ENCODE measurements at places on chromosomes 6 and 20.

DNA sequence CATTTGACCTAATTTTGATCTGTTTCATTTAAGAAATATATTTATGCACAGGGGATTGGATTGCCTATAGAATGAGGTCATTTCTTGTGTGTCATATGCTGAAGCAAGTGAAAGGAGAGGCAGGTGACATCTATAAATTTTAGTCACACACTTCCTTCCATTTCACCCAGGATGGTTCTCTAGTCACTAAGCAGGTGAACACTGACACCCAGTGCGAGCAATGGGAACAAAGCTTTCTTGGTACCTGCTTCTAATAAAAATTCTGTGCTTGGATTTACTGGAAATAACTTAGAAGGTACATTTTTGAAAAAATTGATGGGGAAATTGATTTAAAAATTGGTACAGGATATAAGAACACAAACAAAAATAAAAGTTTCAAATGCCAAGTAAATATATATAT, 66.9 kb upstream of the MC3R start:
- no peak for DNase-seq

- no peak for DNase-seq
Measured at GRCh38 chr6:34745277-34746103, 11.8 kb upstream of the SNRPC start.

DNA sequence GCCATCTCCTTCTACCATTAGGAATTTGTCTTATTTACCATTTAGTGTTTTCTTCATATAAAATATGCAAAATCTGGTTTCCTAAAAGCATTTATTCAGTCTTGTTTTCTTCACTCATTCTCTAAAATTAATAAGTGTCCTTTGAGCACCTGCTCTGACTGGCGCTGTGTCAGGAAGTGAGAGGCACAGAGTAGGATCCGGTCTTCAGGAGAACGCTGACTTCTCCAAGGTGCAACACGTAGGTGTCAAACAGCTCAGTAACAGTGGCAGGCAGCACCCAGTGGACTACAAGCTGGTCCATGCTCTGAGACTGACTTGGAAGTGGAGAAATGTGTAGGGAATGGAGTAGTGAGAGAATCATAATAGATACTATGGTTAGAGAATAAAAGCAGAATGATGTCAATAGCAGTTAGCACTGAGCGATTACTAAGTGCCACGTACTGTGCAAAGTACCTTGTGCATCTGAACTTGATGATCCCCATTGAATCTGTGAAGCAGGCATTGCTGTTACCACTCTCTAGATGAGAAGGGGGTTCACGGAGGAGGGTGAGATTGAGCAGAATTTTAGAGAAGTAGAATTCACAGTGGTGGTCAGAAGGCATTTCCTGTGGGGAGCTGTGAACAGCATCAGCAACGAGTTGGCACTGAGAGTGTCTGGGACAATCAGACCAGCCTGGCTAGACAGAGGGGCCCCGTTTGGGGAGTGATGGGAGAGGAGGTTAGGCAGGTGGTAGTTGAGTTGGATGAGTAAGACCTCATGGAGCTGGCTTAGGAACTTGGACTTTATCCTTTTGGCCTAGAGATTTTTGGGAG, 569.8 kb downstream of the QKI start:
- no peak for DNase-seq

- no peak for DNase-seq
Measured at GRCh38 chr6:93366506-93366905, 52.9 kb downstream of the EPHA7 start.

- DNase-seq = no peak
Measured at GRCh38 chr6:33314515-33314942, 651 bp upstream of the TAPBP start.

- DNase-seq = no peak
Measured at GRCh38 chr6:53737746-53738145, 57.1 kb upstream of the LRRC1 start.

- DNase-seq = no peak
Measured at GRCh38 chr6:4902363-4902762, 101.5 kb downstream of the RPP40 start.

DNA sequence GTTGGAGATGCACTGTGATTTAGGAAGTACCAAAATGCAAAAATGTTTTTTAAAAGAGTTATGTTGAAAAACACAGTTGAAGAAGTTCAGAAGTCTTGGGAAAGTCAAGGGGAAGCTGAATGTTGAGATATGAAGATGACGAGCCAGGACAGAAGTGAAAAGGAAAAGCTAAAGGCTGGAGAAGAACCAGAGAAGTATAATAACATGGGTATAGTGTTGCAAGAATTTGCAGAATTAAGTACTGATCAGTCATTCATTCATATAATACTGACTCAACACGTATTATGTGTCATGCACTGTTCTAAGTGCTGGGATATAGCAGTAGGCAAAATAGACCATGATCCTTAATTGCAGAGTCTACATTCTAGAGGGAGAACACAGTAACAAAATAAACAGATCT, 432.8 kb downstream of the CDC5L start:
- DNase-seq = no peak

GRCh38 chr6:69398729-69399128, 398.1 kb downstream of the LMBRD1 start:
- no peak for DNase-seq

- no peak for DNase-seq
Measured at GRCh38 chr6:148846778-148847761, 100.2 kb downstream of the UST start.

GRCh38 chr6:160461641-160462040, 113.5 kb downstream of the SLC22A3 start:
- no peak for DNase-seq

GRCh38 chr6:158038291-158039177, 56.9 kb downstream of the SYNJ2 start:
- no peak for DNase-seq

DNA sequence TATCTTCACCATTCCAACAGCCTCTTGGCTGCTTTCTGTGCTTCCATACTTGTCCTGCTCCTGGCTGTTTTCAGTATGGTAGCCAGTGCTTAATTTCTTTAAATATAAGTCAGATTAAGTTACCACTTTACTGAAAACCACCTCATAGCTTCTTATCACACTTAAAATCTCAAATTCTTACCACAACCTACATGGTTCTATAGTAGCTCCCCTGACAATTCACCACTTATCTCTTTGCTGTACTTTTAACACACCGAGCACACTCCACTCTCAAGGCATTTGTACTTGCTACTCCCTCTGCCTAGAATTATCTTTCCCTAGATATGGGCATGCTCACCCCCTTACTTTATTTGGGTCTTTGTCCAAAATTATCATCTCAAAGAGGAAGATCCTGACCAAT, 369.0 kb downstream of the TENT5A start:
- DNase-seq = no peak

DNA sequence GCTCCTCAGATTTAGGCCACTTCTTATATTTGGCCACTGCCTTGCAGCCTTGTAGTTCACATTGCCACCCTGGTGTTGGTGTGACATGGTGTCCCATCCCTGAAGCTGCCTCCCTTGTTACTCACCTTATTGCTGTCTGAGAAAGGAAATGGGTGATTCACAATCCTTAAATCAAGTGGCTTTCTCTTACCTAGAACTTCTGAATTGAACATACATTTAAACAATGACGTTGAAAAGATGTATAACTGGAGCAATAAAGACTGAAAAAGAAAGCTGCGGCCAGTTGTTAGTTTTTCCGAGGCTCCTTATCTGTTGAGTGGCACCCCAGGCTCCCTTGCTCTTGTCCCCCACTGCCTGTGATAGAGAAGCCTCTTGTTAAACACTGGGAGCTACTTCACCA, 28.8 kb upstream of the GNRH2 start:
- no peak for DNase-seq

DNA sequence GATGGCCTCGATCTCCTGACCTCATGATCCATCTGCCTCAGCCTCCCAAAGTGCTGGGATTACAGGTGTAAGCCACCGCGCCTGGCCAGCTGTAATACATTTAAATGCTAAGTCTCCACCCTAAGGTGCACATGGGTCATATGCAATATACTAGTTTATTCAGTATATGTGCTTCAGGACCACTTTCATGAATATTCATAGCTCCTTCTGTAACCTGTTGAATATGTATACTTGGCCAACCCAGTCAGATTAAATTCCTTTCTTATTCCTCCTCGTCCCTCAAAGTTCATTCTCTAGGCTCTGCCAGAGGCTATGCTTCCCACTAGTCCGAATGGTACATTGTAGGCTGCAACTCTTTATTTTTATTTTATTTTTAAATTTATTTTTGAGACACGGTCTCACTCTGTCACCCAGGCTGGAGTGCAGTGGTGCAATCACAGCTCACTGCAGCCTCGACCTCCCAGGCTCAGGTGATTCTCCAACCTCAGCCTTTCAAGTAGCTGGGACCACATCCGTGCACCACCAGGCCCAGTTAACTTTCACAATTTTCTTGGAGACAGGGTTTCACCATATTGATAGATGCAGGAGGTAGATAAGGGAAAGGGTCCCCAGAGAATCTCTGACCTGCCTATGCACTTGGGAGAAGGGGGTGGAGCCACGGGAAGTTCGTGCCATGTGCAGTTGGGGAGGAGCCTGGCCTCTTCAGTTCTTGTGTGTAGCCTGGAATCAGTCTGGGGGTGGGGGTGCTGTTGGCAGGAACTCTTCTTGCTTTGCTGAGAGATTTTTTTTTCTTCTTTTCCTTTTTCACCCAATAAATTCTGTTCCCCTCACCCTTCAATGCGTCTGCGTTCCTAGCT, 41.3 kb upstream of the DDR1 start:
- no peak for DNase-seq

GRCh38 chr20:60136645-60137401, 178.6 kb downstream of the CDH26 start:
- no peak for DNase-seq

DNA sequence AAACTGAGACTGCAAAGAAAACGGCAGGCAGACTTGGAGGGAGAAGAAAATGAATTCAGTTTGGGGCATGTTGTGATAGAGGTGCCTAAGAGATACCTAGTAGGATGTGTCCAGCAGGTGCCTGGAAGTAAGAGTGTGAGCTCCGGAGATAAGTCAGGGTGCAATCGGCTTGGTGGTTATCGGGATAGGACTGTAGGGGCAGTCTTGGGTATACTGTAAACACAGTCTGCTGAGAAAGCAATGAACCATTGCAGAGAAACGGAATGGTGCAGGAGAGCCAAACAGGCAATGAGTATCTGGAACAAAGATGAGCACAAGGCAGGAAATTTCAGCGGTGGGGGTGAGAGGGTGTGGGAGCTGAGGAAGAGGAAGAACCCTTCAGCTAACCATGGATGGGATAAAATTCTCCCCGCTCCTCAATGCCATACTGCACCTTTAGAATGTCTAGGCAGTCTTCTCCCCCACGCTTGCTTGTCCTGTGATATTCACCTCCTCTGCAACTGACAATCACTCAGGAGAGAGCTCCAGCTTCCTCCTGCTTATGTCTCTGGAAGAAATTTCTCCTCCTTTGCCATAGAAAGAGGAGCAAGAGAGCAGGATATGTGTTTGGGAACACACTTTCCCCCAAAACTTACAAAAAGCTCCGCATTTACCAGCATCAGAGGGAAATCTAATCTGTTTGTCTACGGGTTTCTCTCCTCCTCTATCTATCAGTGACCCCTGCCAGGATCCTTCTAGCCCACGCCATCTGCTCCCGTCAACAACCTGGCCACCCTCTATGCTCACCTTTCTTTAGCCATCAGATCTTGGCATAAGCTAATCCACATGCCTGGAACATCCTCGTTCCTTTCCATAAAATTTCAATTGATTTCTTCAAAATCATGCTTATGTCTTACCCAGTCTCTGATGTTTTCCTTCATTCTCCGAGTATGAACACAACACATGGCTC, 381.7 kb upstream of the JARID2 start:
- DNase-seq = no peak

DNA sequence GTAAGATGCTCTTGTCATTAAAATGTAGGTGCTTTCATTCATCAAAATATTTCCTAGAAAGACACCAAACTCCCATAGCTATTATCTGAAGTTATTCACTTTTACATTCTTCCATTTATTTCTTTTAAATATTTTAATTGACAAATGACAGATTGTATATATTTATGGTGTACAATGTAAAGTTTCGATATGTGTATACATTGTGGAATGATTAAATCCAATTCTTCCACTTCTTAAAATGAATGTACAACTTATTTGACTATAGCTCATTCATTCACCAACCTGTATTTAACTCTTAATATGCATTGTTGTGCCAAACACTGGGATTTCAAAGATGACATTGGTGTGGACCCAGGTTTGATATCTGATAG, 41.0 kb downstream of the CCN2 start:
- no peak for DNase-seq

DNA sequence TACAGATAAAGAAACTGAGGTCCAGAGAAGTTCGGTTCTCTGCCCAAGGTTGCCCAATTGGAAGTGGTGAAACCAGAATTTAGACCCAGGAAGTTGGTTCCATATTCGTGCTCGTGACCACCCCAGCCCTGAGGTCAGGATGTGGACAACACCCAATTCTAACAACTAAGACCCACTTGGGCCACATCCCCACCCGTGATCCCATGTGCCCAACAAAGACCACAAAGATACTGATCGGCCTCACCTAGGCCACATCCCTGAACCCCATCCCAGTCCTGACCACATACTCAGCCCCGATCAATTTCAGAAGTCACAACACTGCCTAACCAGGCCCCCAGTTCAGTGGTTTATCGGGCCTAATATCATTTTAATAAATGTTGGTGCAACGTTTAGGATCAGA, 138.4 kb downstream of the PREX1 start:
- no peak for DNase-seq

DNA sequence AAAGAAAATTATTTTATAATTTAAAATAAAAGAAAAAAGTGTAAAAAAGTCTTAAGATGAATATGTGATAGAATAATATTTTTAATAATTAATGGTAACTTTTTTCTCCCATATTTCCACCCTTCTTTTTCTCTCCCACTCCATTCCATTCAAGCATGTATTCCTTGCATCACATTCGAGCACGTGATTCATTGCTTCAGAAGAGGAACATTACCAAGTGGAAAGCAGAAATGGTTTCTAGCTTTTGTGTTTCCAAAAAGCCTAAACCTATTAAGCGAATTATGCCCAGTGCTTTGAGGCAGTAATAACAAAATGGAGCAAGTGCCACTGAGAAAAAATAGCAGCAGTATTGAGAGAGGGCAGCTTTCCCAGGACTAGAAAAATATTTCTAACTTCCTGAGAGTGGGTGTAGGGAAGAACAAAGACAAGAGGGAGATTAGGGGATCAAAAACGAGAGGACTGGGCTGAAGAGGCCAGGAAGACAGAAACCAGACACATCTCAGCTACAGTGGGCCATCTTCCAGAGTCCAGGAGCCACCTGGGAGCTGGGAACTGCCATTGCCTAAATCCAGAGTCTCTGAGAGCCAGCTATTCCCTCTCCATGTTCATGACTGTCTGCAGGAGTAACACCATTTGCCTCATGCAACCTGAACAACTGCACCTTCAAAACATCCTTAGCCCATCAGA, 15.0 kb upstream of the AKIRIN2 start:
- DNase-seq = no peak

DNA sequence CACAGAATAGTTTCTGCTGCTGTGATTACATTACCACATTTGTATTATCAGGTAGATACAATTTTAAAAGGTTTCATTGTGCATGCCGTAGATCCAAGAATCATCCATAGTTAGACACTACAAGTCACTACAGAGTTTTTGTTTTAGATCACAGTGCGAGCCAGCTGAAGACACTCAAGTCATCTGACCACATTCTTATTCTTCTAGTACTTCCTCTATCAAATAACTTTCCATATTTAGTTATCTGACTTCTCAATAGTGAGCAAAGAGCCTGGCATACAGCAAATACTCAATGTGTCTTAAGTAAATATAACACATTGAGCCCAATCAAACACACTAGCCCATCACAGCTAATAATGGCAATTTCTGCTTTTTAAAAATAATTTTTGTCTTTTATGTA, 195.4 kb downstream of the ASCC3 start:
- DNase-seq = no peak

Data from glutamatergic neuron (in vitro differentiated cells).